Renal cortical epithelial cell (primary cell): ENCODE measurements at places on chromosomes 4 and X. TPM values are rescaled to one million over a fixed set of nuclear protein-coding genes. Genes with fewer than 3 reads are reported as not detected.
A peak's percentile ranks its signal among the peaks of the same experiment; 100 is the strongest.

Gene CXXC4
- total RNA-seq, result 0.05 TPM in 1 of 2 replicates, not detected in the other

DNA sequence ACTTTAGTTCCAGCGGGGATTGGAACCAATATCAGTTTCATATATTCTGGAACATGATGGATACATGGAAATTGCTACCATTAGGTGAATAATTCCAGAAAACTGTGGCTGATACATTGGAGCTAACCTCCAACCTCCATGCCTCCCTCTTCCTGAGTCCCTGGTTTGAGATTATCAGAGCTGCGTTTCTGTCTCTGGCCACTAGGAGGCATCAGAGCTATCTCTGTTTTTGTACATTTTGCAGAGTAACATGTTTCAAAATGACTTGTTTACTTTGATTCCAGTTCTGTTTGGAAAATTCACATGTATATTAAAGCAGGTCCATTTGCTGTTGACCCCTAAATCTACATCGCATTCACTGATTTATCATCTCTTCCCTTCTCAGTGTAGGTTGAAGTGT lies 2.4 kb upstream of the RAB40AL start:
- peak; percentile 6 for DNase-seq

DNA sequence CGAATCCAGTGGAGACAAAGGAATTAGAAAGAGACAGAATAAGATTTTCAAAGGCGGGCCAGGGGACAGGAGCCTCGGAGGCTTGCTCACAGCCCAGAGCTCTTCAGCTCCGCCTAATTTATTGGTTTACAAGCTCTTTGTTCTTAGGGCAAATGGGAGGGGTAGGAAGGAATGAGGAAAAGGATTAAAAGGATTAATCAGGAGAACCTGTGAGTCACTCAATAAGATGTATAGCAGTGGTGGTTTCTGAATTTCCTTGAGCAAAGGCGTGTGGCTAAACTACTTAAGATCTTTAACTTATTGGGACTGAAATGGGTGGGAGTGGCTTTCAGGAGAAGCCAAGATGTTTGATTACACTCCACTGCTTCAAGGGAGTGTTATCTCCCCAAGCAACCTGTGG lies 456.0 kb upstream of the SPANXN1 start:
- peak; percentile 12 for DNase-seq

Gene DGKK
- total RNA-seq, result not detected in 2 replicates

Gene UGT8
- 17.2 and 47.0 TPM in 2 replicates for total RNA-seq
